ENCODE measurements at places on chromosomes 2 and 18.
A peak's percentile ranks its signal among the peaks of the same experiment; 100 is the strongest.

DNA sequence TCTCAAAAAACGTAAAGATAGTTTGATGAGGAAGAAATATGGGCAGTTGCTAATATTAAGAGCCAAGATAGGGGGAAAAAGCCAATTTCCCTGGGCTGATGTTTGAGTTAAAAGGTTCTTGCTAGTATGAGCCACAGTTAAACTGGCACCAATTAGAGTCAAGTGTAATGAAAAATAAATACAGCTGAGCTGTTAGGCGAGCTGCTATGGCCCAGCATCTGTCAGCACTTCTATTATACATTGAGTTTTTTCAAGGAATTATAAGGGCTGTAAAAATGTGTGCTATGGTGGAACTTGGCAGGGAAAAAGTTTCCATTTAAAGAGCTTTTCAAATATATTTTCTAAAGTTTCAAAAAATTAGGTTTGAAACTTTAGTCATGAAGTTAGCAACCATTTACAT is 279.6 kb downstream of the CYRIA start:
- DNase-seq, result no peak

DNA sequence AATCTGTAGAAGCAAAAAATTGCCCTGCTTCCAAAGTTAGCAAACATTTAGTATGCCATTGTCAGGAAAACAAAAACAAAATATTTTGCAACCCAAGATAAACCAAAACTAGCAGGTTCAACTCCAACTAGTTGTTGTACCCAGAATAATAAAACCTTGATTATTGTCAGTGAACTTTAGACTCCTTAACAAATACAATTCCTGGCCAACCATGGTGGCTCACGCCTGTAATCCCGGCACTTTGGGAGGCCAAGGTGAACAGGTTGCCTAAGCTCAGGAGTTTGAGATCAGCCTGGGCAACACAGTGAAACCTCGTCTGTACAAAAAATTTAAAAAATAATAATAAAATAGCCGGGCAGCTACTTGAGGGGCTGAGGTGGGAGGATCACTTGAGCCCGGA is 87.5 kb upstream of the MSH2 start:
- no peak for DNase-seq

- no peak for DNase-seq
Observed at GRCh38 chr2:50388324-50388723, 643.6 kb downstream of the NRXN1 start.

DNA sequence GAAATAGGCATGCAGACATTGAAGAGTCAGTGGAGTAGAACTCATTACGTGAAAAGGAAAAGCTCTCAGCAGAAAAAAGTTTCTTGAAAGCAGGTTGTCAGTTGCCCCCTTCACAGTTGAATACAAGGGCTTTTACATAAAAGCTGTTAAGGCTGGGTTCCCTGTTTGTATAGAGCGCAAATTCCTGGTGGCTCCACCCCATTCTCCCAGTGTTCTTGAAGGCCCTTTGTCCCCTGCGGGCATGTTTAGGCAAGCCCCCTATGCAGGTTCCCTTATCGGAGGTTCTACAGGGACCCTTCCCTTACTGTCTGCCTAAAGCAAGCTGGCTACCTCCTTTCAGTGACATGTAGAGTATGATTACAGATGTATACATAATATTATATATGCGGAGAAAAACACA is 497.2 kb upstream of the SYT4 start:
- DNase-seq, result no peak

DNA sequence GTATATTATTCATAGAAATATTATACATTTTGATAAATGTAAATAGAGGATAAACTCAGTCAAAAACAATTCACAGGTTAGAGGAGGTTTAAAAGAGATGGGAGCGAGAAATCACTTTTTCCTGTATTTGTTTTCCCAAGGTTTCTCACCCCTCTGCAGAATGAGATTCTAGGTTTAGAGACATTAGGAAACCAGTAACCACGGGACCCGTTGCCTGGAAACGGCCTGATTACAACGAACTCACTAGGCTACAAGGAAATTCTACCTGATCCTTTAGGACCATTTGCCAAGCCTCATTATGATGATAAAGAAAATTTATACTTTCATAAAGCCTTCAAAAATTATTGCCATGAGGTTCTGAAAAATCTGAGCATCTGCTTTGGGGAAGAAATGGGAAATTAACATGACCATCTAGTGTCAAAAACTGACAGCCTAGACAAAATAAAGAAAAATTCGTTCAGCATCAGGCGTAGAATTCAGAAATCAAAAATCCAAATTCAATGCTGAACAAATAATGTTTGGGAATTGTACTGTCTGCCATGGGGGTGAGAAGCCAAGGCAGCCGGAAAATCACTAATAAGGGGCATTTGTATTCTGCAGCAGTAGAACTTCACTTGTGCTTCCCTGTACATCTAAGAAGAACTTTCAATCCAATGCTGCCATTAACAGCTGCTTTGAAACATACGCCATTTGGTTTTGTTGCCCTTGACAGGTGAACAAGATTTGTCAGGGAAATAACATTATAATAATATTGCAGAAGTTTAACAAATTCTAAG is 262.3 kb downstream of the NRXN1 start:
- no peak for DNase-seq

DNA sequence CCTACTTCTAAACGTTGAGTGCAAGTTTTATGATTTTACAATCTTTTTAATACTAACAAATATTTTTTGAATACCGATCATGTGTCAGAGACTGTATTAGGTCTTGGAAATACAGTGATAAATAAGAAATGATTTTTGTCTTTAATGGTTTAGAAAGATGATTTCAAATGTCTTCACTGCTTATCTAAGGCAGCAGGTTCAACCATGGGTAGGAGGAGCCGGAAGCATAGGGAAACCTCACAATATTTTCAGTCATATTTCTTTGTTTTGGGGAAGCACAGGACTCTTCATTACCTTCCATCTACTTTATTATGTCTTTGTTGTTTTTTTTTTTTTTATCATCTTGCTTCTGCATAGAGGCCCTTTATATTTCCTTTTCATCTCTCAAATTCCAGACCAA is 165.2 kb upstream of the EPC2 start:
- DNase-seq, result no peak

GRCh38 chr2:149744865-149745264 is 157.3 kb upstream of the MMADHC start:
- DNase-seq, result peak; percentile 62

DNA sequence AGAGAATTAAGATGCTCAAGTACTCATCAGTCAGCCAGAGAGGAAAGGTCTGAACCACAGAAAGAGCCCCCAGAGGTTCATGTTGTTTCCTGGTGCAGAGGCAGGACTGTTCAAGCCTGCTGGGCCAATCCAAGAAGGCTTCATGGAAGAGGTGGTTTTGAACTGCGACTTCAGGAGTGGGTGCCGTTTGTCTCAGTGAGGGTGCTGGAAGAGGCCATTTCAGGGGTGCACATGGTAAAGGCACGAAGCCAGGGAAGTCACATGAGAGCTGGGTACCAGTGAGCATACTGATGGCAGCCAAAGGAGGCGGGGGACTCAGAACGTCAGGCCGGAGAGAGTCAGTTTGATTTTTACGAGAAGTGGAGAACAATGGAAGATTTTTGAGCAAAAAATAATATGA is 55.5 kb downstream of the EMILIN2 start:
- no peak for DNase-seq

DNA sequence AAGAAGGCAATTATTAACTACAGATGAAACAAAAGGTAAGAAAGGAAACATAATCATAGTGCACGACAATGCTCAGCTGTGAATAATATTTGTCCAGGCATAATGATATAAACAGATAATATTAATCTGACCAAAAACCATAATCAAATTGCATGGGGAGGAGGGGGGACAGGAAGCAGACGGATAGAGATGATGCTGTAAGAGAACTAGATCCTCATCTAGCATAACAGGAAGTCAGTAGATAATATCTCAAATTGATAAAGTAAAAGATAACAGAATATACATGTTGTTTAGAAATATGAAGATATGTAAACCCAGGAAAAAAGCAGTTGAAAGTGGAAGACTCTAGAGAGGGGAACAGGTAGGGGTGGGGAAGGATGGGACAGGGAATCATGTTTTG is 84.9 kb upstream of the TGFA start:
- no peak for DNase-seq

DNA sequence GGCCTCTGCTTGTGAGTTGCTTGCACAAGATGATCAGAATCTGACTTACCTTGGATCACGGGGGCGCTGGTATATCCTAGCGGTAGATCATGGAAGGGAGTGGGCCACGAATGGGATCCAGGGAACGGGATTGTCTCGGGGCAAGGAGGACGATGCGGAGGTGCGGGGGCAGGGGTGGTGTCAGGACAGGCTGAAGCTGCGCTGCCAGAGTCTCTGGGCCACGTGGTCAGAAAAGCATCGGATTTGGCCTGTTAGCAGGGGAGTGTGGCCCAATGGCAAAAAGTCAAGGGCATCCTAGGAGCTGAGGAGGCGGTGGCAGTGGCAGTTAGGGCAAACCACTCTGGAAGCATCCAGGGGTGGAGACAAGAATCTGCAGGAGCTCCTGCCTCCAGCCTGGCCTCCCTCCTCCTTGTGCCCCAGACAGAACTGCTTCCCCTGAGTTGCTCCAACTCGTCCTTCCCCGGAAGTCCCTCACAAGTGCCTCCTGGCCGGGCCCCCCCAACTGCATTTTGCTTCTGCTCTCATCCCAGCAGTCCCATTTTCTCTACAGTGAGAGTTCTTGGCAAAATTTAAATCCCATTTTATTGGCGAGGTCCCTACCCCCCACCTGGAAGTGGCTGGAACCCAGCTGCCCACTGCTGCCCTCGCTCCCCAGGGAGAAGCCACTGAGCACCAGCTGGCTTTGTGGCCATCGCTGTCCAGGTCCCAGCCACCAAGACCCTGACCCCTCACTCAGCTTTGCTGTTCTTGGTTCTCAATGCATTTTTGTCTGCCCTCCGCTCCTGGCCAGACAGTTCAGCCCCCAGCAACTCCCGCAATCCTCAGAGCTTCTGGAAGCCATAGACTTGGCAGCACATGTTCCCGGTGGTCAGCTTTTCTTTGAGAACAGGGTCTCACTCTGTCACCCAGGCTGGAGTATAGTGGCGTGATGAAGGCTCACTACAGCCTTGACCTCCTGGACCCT is 5.6 kb upstream of the CCDC74B start:
- no peak for DNase-seq

DNA sequence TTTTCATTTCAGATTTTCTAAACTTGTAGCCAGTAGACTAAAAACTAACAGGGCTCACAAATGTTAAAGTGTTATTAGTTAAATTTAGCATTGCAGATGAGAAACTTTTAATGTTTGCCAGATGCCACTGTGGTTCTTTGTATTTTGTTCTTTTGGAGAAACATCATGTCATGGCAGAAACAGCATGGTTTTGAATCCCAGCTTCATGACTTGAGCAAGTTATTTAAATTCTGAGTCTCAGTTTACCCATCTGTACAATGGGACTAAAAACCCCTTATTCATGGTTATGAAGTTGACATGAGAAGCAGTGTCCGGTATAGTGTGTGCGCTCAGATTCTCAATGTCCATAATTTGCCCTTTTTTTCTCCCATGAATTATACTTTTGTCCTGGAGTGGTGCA is 56.5 kb downstream of the MAPRE2 start:
- DNase-seq, result no peak

DNA sequence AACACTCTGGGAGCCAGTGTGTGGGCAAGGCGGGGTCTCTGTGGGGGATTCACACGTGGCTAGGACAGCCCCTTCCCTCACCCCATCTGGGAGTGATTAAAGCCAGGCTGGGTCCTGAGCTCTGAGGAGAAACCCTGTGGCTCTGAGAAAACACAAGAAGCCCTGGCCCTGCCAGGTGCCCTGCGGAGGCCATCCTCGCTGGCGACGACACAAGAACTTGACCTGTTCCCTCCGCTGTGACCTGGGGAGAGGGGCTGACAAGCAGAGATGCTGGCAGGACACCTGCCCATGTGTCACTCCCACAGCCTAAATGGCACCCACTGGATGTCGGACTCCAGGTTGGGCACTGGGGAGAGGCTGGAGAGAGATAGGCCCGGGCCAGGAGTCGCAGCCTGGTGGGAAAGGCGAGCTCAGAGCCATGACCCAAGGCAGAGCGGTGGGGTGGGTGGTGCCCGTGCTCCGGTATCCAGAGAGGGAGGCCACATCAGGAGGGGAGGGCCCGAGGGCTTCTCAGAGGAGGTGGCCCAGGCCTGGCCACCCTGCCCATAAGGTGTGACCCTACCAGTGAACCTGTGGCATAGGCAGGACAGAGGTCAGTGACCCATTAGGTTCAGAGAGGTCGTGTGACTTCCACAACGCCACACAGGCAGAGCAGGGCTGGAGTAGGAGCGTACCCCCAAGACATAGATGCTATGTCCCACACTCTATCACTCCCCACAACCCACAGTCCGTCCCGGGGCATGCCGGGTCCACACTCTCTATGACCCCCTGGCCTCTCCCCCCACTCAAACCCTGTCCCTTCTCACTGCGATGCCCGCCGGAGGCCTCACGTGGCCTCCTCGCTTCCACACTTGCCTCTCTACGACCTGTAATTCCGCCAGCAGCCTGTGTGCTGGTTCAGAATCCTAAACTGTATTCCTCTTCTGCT is 59.4 kb upstream of the HPCAL1 start:
- DNase-seq, result no peak

DNA sequence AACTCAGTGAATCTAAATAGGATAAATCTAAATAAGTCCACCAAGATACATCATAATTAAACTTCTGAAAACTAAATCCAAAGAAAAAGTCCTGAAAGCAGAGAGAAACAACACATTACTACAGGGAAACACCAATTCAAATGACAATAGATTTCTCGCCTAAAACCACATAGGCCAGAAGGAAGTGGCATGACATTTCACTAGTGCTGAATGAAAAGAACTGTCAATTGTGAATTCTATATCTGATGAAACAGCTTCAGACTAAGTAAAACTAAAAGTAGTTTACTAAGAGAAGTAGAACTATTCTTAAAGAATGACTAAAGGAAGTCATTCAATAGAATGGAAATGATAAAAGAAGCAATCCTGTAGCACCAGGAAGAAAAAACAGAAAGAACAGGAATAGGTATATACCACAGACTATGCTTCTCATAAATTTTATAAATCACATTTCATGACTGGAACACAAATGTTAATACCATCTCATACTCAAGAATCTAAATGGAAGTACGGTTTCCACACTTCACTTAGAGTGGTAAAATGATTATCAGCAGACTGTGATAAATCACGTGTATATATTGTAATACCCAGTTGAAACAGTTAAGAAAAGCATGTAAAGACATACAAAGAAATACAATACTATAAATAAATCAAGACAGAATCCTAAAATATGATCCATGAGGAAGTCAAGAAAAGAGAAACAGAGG is 46.4 kb downstream of the ASXL2 start:
- DNase-seq, result no peak

DNA sequence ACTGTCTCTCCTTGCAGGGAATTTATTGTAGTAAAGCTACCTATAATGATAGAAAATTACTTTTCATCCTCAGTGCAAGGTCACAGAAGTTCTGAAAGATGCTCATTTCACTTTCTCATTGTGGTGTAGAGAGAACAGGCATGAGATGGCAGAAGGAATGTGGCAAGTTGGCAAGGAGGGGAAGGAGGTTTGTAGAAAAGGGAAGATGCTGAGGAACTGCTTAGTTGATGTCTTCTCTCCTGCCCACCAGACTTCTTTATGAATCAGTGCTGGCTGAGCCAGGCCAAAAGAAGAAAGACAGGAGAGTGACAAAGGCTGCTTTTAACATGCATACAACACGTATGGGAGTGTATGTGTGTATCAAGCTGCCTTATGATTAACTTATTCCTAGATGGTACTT is 164.4 kb downstream of the PRPF40A start:
- DNase-seq, result no peak
